ENCODE measurements at places on chromosomes 2 and 18.
A peak's percentile ranks its signal among the peaks of the same experiment; 100 is the strongest.

DNA sequence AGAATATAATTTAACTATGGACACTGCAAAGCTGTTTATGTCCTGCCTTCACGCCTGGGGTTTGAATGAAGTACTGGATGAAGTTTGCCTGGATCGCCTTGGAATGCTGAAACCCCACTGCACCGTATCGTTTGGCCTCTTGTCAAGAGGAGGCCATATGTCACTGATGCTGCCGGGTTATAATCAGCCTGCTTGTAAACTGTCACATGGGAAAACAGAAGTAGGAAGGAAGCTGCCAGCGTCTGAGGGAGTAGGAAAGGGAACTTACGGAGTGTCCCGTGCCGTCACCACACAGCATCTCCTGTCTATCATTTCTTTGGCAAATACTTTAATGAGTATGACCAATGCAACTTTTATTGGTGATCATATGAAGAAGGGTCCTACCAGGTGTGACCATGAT is 105.8 kb downstream of the WDR7 start:
- no peak for DNase-seq

- no peak for DNase-seq
These were observed 166.1 kb downstream of the ANKRD30B start for GRCh38 chr18:14914121-14914520.

- peak; percentile 23 for DNase-seq
These were observed 39.3 kb upstream of the ELAC1 start for GRCh38 chr18:50928551-50928950.

- DNase-seq: no peak
These were observed 144.3 kb upstream of the ERBB4 start for GRCh38 chr2:212682937-212683336.

DNA sequence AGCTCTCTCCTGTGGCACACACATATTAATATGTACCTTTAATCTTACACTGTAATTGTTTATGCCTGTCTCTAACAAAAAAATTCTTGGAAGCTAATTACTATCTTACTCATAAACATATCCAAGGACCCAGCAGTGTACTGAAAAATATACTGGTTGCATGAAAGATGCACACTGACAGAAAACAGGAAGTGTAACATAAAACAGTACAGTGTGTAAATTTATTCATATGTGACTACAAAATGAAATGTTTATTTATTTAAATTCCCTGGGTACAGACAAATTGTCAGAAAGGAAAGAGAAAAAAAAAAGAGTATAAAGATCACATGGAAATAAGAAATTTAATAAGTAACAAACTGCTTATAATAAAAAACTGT is 28.5 kb downstream of the TMEM131 start:
- no peak for DNase-seq

- DNase-seq: no peak
These were observed 45.1 kb upstream of the ATP6V1B1 start for GRCh38 chr2:70890469-70891065.

DNA sequence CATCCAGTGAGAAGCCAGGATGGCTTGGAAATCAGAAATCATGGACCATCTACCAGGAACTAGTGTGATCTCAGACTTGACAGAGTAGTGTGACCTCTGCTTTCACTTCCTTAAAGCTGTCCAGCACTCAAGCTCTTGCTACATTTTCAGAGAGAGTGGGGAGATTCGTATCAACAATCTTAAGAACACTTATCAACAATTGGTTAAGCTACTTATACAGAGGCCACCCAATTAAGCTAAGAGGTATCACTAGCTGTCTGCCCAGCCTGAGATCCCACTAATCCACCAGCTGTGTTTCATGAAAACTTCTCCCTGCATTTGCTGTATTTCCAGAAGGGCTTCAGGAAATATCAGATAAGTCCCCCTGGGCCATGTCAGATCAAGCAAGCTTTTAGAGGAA is 4.2 kb downstream of the RPRM start:
- DNase-seq: no peak

- no peak for DNase-seq
These were observed 43.2 kb upstream of the MRPL33 start for GRCh38 chr2:27728081-27728858.

DNA sequence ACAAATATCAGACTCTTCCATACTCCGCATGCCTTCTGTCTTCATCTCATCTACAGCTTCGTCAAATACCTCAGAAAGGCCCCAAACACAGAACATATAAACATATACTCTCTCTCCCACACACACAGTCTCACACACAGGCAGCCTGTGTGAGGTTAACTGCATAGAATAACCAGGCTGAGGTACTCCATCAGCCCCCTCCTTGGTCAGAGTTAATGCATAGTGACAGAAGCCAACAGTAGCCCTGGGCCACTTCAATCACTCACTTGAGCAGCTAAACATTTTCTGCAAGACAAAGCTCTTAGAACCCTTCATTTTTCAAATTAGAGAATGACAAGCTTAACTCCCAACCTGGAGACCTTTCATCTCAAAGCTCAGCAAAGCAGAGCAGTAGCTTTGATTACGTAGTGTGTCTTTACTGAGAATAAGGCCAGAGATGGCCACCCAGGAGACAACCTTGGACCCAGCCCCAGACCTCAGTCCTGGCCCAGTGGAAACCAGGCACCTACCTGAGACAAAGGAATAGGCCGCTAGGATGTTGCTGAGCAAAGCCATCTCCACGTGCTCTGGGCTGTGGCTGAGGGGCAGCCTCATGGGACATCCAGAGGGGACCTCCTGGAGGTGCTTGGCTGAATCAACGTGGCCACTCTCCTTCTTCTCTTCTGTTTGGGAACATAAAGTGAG is 43.0 kb downstream of the EVA1A start:
- no peak for DNase-seq

DNA sequence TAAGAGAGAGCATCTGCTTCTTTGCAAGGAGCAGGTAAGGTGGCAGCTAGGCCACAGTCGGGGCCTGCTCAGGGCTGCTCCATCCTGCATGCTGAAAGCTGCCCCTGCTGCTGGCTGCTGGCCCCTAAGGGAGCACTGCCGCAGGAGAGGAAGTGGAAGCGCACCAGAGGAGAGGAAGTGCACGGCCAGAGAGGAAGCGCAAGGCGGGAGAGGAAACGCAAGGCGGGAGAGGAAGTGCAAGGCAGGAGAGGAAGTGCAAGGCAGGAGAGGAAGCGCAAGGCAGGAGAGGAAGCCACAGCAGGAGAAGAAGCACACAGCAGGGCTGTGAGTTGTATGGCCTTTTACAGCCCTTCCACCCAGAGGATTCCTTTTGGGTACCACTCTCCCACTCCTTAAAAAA is 539.0 kb upstream of the TNP1 start:
- DNase-seq: no peak

- DNase-seq: no peak
These were observed 451.3 kb downstream of the TMEM182 start for GRCh38 chr2:103213028-103213542.

GRCh38 chr2:237567276-237568029 is 1.1 kb downstream of the PRLH start:
- DNase-seq: no peak

DNA sequence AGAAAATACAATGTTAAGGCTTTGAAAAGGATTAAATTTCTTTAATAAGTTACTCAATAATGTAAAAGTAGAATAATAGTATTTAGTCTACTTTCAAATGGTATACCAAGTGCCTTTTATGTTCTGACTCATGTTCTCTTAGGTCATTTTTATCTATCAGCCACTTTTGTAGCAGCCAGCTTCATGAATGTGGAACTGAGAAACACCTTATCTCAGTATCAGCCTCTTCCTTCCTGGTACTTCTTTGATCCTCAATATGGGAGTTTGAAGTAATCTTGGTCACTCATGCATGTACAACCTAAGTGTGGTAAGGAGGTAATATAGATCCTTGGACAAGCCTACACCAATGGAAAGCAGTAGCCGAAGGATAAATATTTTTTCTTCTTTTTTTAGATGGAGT is 180.4 kb upstream of the NRXN1 start:
- no peak for DNase-seq

- no peak for DNase-seq
These were observed 1.9 kb upstream of the IL1R2 start for GRCh38 chr2:101989740-101990460.

DNA sequence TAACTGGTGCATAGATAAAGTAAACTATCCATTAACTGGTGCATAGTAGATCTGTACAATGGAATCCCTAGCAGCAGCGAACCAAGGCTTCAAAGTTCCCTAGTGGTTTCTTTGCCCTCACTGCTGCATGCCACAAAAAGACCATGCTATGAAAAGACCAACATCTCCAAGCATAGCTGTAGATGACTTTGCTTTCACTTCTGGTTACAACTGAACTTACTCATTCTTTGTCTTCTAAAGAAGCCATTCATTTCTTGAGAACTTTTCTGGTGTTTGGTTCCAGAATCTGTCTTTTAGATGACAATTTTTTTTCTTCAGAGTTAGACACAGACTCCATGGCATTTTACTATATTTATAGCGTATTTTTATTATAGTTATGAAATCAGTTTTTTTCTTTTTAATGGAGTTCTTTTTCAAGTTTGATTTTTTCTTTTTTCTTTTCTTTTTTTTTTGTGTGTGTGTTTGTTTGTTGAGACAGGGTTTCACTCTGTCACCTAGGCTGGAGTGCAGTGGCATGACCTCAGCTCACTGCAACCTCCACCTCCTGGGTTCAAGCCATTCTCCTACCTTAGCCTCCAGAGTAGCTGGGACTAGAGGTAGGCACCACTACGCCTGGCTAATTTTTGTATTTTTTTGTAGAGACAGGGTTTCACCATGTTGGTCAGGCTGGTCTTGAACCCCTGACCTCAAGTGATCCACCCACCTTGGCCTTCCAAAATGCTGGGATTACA is 63.6 kb downstream of the SLC35F5 start:
- DNase-seq: no peak

GRCh38 chr2:152846697-152847470 is 128.5 kb downstream of the ARL6IP6 start:
- peak; percentile 3 for DNase-seq

- DNase-seq: peak; percentile 74
These were observed 83.3 kb upstream of the POMC start for GRCh38 chr2:25251422-25252273.

GRCh38 chr2:160666154-160667060 is 172.8 kb upstream of the RBMS1 start:
- DNase-seq: no peak
